ENCODE measurements at places on chromosomes 16 and 17. TPM values are rescaled to one million over a fixed set of nuclear protein-coding genes. Genes with fewer than 3 reads are reported as not detected.

The KCNG4 gene
- not detected for total RNA-seq

The CTRB1 gene
- total RNA-seq, result not detected

- peaks cover 68% of the 10 kb centered on the region for H3K4me1 ChIP-seq
- H3K27ac ChIP-seq, result peak overlapping the region; percentile 85
- H3K4me3 ChIP-seq, result no peak overlapping the region
- peaks cover 74% of the 10 kb centered on the region for H3K36me3 ChIP-seq
- H3K27me3 ChIP-seq, result no peaks in the 10 kb centered on the region
- DNase-seq, result no peak
Observed at GRCh38 chr17:45107293-45108010, 24.9 kb downstream of the PLCD3 start.

- H3K36me3 ChIP-seq, result no peaks in the 10 kb centered on the region
- peak overlapping the region; percentile 18 for H3K4me3 ChIP-seq
- H3K4me1 ChIP-seq, result peaks cover 18% of the 10 kb centered on the region
- no peak for DNase-seq
- no peak overlapping the region for H3K27ac ChIP-seq
Observed at GRCh38 chr16:73232555-73233328, 184.8 kb upstream of the ZFHX3 start.

GRCh38 chr17:74888469-74888868 is 5.0 kb downstream of the FADS6 start:
- peaks cover 15% of the 10 kb centered on the region for H3K27me3 ChIP-seq
- H3K27ac ChIP-seq, result no peak overlapping the region
- H3K36me3 ChIP-seq, result no peaks in the 10 kb centered on the region
- H3K4me3 ChIP-seq, result no peak overlapping the region
- H3K4me1 ChIP-seq, result peaks cover 4% of the 10 kb centered on the region
- DNase-seq, result no peak

DNA sequence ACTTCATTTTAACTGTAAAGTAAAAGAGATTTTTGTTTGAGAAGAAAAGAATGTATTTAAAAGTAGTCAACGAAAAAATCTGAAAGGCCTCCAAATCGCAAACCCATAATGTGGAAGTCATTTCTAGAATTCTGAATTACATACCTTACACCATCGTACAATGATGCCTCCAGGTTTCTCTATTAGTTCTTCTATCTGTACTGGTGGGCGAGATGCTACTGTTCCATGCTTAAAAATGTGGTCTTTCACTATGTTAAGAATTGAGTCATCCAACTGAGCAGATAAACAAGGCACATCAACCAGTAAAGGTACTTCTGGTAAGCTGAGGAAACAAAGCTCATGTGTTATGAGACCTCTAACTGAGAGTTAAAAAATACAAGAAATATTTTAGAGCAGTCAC is 28.5 kb downstream of the CRLF3 start:
- no peak overlapping the region for H3K4me3 ChIP-seq
- no peaks in the 10 kb centered on the region for H3K4me1 ChIP-seq
- peaks cover 89% of the 10 kb centered on the region for H3K36me3 ChIP-seq

- no peak overlapping the region for H3K27ac ChIP-seq
- H3K4me1 ChIP-seq, result peaks cover 7% of the 10 kb centered on the region
- peaks cover 13% of the 10 kb centered on the region for H3K27me3 ChIP-seq
- H3K4me3 ChIP-seq, result no peak overlapping the region
- DNase-seq, result no peak
Observed at GRCh38 chr17:1940810-1941185, 84.3 kb downstream of the RTN4RL1 start.

DNA sequence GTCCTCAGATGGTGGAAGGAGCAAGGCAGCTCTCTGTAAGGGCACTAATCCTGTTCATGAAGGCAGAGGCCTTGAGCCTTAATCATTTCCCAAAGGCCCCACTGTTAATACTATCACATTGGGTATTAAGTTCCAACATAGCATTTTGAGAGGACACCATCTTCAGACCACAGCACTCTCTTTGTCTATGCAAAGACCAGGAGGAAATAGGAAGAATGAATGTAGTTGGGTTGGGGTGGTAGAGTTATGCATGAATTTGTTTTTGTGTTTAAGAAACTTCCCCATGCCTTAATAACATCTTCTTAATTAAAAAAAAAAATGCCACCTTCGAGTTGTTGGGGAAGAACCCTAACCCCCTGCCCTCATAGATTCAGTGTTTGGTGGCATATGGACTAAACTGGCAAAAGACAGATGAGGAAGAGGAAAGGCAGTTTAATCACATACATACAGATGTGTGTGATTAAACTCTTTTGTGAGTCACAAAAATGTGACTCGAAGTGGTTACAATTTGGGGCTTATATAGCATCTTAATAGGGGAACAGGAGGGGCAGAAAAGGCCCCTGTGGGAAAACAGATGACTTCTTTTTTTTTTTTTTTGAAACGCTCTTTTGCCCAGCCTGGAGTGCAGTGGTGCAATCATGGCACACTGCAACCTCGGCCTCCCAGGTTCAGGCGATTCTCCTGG is 35.0 kb upstream of the SLC5A10 start:
- H3K27me3 ChIP-seq, result no peaks in the 10 kb centered on the region
- H3K4me3 ChIP-seq, result no peak overlapping the region
- no peak overlapping the region for H3K27ac ChIP-seq
- peaks cover 18% of the 10 kb centered on the region for H3K4me1 ChIP-seq
- peaks cover 55% of the 10 kb centered on the region for H3K36me3 ChIP-seq

GRCh38 chr16:86298758-86299134 is 211.6 kb upstream of the FOXF1 start:
- H3K27me3 ChIP-seq, result no peaks in the 10 kb centered on the region
- H3K27ac ChIP-seq, result peak overlapping the region; percentile 58
- DNase-seq, result no peak

Data from esophagus muscularis mucosa (tissue), 4 donors.